Muscle of back (tissue), 13 donors: ENCODE measurements at places on chromosomes 1 and 21.

GRCh38 chr1:110346690-110347089 lies 7.5 kb downstream of the RBM15 start:
- DNase-seq, result no peak

DNA sequence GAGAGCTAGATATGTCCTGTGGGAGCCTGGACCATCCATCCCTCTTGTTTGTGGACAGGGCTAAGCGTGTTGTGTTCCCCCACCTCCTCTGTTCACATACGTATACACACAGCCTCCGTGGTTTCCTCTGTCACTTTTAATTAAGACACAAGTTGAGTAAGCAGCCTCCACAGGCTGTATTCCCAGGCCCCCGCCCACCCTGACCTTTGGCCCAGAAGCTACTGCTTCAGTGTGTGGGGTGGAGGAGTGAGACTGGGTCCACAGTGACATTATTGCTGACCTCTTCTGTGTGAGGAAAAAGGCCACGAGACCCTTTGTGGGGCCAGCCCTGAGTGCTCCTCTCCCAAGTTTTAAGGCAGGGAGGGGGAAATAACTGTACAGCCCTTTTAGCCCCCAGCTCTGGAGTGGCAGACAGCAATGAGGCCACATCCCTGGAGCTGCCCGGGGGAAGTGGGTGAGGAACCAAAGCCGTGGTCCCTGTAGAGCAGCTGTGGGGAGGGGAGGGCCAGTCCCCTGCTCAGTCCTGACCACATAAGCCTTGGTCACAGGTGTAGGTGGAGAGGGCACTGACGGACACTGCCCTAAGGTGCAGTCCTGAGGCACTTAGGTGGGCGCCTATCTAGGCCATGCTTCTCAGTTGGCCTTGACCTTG lies 4.4 kb downstream of the ELOVL1 start:
- DNase-seq, result no peak

DNA sequence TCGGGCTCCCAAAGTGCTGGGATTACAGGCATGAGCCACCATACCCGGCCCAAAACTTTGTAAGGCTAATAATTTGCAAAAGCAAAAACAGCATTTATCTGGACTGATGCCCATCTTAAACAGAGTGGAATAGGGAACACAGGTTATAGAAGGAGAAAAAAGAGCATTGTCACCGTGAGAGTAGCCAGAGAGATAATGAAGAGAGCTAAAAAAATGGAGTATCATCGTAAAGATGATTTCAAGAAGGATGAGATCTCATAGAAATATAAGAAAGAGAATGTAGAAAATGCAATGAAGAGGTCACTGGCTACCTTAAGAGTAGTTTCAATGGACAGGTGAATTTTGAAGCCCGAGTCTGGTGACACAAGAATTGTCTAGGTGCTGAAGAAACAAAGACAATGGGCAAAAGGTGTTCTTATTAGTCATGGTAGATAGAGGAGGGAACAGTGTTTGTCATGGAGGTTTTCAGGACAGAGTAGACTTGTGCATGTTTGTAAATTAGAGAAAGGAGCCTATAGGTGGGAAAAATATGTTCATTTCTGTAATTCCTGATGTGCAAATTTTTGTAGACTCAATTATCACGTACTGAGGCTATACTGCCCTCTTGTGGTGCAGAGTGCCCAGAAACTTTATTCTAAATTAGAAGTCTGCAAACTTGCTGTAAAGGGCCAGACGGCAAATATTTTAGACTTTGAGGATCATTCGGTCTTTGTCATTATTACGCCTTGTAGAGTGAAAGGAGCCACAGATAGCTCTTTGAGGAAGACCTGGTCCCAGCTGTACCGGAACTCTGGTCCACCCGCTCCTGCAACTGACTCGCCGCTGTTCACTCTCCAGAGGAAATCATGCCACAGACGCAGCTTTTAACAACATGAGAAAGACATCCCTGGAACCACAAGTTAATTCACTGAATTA lies 8.1 kb upstream of the TMEM183A start:
- DNase-seq, result peak; percentile 64

GRCh38 chr1:63405021-63405420 lies 37.6 kb downstream of the ALG6 start:
- DNase-seq, result no peak

DNA sequence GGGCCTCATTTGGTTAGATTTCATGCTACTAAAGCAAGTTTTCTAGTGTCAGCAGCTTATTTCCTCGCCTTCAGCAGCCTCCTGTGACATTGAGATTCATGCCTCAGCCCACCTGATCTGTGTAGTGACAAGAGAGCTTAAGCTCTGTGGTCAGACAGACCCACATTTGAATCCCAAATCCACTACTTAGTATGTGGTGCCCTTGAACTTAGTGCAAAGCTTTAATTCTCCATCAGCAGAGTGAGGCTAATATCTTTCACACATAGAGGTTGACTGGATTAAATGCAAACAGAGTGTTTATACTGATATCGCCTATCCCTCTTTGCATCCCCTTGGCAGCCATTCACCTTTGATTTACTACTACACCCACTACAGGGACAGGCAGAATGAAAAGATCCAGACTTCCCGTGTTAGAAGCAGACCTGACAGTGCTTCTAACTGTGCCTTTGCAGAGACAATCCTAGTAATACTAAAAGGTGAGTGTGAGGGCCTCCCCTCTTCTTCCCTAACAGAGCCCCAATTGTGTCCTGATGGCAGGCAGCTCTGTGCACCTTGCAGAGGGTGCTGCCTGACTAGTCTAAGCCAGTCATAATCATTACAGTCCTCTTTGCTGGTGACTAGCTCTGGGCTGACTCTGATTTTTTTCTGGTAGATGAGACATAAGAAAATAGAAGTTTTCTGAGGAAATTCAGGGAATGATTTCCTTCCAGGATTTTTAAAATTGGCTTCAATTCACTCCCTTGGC lies 264.0 kb downstream of the CTH start:
- no peak for DNase-seq

- DNase-seq, result no peak
These were observed 52.8 kb upstream of the GOLT1A start for GRCh38 chr1:204266504-204267034.

DNA sequence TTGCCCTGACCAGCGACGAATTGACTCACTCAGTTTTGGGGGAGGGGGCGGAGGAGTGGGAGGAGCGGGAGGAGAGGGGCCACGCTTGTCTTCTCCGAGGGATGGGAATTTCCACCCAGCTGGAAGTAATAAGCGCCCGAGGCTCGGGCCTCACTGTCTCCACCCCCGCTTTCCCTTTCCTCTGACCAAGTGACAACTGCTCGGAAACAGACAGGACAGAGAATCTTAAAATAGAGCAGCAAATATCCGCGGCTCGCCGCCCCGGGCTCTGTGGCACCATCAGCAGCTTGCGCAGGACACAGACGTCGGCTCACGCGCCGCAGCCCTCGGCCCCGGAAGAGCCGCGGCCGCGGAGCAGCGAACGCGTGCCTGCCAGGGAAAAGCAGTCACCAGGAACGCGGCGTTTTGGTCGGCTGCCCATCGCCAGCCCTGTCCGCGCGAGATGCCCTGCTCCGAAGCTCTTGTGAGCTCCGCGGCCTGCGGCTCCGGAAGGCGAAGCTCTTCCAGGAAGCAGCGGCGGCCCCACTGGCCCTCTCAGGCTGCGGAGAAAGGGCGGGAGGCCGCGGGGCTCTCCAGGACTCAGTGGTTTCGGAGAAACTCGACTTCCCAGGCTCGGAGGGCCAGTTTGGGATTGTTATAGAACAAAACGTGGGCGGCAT lies 10.7 kb upstream of the RGS16 start:
- DNase-seq, result peak; percentile 94

DNA sequence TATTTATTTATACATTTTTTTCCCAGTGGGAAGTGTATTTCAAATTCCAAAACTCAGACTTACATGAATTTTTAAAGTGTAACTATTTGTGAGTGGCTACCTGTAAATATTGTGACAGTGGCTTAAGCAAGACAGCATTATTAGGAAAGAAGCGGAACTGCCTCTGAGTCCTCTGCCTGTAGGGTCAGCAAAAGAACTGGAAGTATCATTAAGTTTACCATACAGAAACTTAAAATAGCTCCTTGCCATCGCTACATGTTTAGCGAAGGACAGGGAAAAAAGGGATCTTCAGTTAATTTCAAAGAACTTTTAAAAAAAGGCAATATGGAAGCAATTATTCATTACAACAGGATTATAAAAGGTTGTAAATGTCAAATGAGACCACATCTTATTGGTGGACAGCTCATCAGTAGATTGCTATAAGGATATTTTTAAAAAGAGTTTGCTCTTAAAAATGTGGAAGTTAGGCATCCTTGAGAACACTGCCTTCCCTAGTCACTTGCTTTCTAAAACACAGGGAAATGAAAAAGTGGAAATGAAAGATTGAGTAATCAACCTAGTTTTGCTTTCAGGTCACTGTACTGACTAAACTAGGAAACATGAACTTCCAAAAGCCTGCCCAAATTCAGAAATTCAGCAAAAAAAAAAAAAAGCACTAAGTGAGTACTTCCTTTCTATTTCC lies 39.2 kb downstream of the NSL1 start:
- DNase-seq, result no peak

GRCh38 chr1:41377397-41377796 lies 16.2 kb downstream of the FOXO6 start:
- no peak for DNase-seq

DNA sequence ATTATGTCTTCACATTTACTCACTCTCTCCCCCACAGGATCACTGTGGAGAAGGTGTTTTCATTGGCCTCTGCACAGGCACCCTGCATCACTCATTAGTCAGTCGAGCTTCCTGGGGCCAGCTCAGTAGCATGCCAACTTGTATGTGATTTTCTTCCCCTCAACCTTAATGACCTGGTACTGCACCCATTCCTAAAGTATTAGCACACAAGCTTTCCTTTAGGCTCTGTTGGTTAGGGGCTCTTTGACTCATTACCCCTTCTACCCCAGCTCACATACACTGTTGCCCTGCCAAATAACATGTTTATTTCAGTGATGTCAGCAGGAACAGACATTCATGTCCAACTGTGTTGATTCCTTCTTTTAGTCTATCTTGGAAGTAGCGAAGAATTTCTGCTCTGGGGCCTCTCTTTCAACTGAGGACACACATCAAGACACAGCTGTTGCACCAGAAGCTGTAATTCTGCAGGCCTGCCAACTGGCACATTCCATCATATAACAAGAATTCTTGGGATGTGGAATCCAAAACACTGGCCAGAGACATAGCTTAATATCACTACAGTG lies 603.5 kb upstream of the ADAMTS5 start:
- peak; percentile 95 for DNase-seq

- DNase-seq, result no peak
These were observed 3.9 kb downstream of the TMPRSS2 start for GRCh38 chr21:41504030-41504429.

GRCh38 chr1:916173-917075 lies 7.3 kb upstream of the SAMD11 start:
- peak; percentile 21 for DNase-seq

- peak; percentile 69 for DNase-seq
These were observed 140.5 kb downstream of the RHOU start for GRCh38 chr1:228875741-228876140.

- peak; percentile 78 for DNase-seq
These were observed 34.9 kb upstream of the IVNS1ABP start for GRCh38 chr1:185351734-185352466.
